CD4-positive, alpha-beta T cell treated with Interleukin-17A for 1 hour (primary cell): ENCODE measurements at places on chromosomes 7 and 10.

DNA sequence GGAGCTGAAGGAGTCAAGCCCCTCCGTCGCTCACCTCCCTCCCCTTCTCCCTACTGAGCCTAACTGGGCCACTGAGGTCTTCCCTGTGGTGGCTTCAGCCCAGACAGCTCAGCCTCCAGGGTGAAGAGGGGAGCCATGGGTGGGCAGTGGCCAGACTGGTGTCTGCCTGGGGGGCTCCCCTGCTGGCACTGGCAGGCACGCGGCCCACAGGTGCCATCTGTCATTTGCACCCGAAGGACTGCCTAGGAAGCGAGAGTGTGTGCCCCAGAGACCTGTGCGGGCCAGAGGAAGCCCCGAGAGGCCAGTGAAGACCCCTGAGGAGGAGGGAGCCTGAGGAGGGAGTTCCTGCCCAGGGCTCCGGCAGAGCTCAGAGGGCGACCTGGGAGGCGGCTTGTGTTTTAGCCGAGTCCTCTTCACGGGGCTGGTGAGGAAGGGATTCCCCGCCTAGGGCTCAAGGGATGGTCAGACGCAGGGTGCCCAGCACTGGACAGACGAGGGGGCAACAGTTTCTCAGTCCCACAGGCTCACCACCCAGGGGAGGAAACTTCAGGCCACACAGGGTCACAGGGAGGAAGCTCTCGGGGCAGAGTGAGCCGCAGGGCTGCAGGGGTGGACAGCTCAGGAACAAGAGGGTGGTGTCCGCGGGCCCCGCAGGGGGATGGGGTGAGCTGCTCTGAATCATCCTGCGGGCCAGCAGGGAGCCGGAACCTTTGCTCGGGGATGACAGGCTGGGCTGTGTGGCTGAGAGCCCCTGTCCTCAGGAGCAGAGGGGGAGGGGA is 76.2 kb upstream of the PPP2R2D start:
- DNase-seq: no peak

DNA sequence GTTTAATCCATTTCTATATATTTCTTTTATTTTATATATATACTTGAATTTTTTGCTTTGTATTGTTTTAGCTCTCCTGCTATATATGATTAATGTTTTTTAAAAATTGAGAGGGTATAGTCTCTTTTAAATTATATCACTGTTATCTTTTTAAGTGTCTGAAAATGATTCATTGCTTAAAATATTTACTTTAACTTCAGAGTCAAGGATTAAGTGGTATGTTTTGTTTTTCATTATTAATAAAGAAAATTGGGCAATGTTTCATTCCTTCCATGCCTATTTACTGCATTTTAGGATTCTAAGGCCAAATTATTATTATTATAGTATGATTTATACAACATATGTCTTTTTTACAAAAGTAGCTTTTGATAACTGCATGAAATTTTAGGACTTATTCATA is 67.2 kb upstream of the THSD7A start:
- DNase-seq: no peak

- DNase-seq: no peak
Measured at GRCh38 chr7:110941385-110941784, 149.5 kb upstream of the LRRN3 start.

DNA sequence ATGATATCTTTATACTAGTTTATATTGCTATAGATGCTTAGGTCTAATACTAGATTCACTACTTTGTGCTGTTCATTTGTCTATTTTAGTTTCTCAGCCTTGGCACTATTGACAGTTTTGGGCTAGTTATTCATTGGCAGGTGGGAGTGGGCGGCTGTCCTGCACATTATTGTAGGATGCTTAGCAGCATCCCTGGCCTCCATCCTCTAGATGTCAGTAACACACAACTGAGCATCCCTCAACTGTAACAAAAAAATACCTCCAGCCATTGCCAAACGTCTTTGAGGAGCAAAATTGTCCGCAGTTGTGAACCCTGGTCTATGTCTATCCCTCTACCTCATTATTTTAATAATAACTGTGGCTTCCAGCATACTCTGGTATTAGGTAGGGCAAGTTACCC is 34.4 kb upstream of the PNLIP start:
- DNase-seq: no peak

DNA sequence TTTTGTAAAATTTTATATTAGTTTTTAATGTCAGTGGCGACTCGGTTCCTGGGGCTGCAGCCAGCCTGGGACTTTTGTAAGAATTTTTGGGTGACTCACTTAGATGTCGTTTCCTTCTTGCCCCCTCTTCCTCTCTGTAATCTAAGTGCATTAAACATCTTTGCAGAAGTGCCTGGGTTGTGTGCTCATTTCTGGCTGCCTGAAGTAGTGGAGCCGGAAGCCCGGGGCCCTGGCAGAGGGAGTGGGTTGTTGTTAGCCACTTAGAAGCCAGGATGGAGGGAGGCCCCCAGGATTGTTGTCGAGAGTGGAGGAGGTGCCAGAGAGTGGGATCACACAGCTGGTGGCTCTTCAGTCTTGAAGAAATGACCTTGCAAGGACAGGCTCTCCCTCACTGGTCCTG is 11.0 kb upstream of the TRIM8 start:
- DNase-seq: peak; percentile 30

DNA sequence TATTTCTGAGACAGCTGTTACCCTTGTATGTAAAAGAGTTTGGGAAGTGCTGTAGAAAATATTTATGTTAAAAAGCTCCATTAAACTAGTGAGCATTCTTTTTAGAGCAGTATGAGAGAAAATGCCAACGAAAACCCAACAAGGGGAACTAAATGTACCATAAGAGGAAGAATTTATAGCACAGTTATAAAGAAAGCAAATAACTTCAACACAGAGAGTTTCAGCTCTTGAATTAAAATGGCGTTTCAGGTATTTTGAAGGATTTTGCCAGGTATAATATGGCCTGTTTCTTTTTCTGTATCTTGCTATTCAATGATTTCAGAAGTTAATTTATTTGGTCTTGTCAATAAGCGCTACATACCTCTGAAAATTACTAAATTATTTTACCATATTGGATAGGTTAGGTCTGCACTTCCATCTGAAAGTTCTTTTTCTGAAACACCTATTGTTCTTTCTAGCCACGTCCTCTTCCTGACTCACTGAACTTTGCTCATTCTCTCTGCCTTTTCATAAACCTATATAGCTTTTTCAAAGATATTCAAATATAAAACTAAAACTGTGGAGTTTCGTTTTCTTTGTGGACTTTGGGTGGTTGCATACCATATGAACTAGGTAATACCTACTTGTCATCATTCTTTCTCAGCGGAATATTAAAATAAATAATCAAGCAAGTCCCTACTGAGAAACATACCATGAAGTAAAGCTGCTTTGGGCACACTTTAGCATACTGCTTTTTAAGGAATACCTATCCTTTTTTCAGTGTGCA is 136.1 kb downstream of the SEMA3A start:
- DNase-seq: no peak

- no peak for DNase-seq
Measured at GRCh38 chr7:81549484-81550016, 220.3 kb downstream of the HGF start.

- no peak for DNase-seq
Measured at GRCh38 chr10:88388324-88388723, 194.8 kb downstream of the RNLS start.

DNA sequence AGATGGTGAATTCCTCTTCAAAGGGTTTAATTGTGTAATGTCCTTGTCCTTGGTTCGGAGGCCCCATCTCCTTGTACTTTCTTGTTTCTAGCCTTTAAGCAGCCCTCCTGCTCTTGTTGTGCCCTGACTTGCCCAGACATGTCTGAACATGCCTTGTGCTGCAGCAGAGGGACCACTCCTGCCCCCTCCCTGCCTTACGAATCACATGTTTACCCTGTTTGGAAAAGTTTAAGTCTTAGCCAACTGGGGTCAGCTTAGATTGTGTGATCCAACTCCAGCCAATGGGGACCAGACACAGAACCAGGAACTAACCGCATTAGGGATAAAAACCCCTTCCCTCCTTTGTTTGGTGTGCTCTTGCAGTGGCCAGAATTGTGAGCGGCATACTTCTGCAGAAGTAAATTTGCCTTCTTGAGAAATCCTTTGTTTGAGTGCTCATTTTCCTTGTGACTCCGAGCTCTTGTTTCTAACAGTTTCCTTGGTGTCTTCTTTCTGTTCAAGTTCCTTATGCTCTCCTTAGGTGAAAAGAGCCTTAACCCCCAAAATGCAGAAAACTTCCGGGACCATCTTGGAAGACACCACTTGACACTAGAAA is 29.4 kb downstream of the CLRN3 start:
- no peak for DNase-seq

- DNase-seq: no peak
Measured at GRCh38 chr10:84539216-84539615, 210.8 kb downstream of the CCSER2 start.

DNA sequence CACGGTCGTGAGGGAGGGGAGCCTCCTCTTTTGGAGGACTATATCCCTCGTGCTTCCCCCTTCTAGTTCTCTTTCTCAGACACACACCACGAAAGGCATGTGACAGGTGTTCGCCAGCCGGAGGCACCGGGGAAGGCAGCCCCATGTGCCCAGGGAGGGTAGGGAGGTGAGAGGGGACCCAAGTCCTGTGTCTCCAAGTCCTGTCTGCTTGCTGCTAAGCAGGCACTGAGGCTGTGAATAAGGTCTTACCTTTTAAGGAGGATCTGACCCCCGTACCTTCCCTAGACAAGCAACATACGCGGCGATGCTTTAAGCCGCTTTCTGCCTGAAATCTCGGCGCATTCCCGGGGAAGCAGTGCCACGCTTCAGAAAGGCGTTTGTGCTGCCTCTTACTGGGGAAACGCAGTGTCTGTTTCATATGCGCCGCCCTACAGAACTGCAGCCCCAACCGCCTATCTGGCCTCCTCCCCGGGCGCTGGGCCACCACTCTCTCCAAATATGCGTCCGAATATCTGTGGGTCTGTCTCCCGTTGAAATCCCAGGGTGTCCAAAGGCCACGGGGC is 770 bp downstream of the PLXNA4 start:
- DNase-seq: no peak

GRCh38 chr7:43105521-43106120 is 6.8 kb upstream of the HECW1 start:
- DNase-seq: no peak

DNA sequence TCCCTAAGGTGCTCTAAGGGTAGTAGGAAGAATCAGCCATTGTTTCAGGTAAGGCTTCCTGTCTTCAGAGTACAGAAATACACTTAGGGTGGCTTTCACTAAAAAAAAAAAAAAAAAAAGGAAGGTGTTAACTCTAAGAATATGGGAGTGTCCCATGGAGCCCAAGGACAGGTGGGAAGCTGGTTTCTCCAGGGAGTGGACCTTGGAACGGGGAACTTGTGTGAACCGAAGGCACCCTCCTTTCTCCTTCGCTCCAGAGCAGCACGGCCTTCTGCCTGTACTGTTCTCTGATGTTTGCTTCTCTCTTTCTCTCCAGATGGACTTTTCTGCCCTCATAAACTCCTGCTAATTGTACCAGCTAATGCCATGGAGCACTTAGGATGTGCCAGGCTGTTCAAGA is 6.2 kb downstream of the OPALIN start:
- DNase-seq: no peak
